ENCODE measurements at places on chromosomes 11 and 22.

GRCh38 chr11:118645066-118645715 is 34.3 kb downstream of the TREH start:
- DNase-seq, result no peak

GRCh38 chr11:60349990-60350389 is 22.9 kb downstream of the MS4A6E start:
- no peak for DNase-seq

DNA sequence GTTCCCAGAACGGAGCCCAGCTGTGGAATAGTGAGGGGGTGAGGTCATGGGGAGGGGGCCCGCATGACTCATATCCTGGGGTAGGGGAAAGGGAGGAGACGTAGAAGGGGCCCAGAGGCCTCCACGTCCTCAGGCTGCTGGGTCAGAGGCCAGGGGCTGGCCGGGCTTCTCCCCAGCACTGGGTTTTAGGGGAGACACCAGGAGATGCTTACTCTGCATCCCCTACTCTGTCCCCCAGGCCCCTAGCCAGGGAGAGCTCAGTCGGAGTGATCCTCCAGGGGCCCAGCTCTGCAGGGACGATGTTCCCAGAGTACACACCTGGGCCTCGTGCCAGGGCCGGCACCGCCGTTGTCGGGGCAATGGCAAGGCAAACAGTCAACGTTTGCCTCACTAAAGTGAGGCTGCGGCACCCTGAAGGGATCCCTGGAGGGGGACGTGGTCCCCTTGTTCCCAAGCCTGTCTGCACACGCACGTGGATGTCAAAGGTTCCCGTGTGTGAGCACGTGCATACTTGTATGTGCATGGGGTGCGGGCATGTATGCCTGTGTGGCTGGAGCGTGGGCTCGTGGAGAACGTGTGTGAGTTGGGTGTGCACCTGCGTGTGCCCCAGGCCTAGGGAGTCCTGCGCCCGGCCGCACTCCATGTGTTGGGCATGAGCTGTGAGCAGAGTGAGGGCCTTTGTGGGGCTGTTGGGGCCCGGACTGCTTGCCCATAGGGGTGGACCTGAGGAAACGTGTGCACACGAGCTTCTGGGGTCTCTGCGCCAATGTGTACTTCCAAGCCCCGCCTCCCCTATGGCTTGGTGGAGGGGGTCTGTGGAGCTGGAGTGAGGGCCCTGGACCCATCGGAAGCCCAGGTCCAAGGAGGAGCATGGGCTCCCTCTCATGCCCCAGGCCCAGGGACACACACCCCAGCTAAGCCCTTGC is 14.2 kb downstream of the PRR33 start:
- no peak for DNase-seq

- DNase-seq, result no peak
These were observed 84.2 kb downstream of the CELSR1 start for GRCh38 chr22:46453006-46453828.

- DNase-seq, result no peak
These were observed 384.7 kb downstream of the OPCML start for GRCh38 chr11:133147625-133148024.

DNA sequence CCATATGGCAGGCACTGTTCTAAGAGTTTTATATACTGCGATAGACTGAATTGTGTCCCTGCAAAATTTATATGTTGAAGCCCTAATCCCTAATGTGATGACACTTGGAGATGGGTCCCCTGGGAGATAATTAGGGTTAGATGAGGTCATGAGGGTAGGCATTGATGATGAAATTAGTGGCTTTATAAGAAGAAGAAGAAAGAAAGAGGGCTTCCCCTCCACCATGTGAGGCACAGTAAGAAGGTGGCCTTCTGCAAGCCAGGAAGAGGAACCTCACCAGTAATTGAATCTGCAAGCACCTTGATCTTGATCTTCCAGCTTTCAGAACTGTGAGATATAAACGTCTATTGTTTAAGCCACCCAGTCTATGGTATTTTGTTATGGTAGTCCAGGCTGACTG is 46.6 kb upstream of the TENM4 start:
- no peak for DNase-seq

GRCh38 chr22:40328546-40329456 is 17.5 kb upstream of the ADSL start:
- DNase-seq, result no peak

GRCh38 chr11:57479021-57479663 is 18.8 kb downstream of the RTN4RL2 start:
- no peak for DNase-seq

- DNase-seq, result peak; percentile 17
These were observed 10.4 kb upstream of the SREBF2 start for GRCh38 chr22:41822317-41823057.

DNA sequence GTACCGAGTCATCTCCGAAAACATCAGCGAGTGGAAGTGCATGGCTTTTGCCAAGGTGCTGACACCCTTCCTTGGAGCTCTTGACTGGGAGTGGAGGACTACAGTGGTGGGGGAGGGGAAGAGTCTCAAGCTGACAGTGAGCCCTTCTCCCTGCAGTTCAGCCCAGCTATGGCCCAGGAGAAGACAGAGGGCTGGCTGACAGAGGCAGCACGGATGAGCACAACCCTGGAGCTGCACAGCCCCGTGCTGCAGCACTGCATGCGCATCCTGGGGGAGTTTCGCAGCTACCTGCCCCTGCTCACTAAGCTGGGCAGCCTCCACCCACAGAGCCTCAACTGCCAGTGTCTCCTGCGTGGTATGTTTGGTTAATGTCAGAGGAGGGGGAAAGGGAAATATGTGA is 41.4 kb downstream of the DNHD1 start:
- no peak for DNase-seq

GRCh38 chr11:57135020-57135751 is 46.6 kb upstream of the LRRC55 start:
- DNase-seq, result no peak

DNA sequence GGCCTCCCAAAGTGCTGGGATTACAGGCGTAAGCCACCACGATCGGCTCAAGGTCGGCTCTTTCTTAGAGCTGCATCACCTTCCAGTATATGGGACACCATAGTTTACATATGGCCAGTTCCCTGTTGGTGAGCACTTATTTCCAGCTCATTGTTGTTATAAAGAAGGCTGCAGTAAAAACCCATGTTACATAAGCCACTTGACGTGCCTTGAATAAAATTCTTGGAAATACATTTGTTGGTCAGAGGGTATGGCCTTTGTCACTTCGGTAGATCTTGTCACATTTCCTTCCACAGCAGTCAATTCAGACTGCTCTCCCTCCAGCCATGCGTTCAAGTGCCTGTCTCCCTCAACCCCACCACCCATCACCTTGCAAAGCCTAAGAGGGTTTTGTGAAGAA is 92.9 kb downstream of the PRR5L start:
- DNase-seq, result no peak

DNA sequence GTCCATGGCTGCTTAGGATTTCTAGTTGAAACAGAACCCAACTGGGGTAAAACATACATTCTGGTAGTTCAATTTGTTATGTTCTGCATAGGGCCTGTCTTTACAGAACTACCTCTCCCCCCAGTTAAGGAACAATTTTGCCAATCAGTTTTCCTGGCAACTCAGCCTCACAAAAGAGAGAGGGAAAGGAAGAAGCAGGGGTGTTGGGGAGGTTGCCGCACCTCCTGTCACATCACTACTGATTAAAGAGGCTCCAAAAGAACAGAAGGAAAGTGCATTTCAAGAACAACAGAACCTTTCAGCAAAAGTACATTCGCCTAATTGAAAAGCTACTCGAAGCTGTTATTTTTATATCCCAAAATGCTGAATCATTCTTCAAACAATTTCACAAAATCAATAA is 217.6 kb downstream of the CADM1 start:
- DNase-seq, result no peak

DNA sequence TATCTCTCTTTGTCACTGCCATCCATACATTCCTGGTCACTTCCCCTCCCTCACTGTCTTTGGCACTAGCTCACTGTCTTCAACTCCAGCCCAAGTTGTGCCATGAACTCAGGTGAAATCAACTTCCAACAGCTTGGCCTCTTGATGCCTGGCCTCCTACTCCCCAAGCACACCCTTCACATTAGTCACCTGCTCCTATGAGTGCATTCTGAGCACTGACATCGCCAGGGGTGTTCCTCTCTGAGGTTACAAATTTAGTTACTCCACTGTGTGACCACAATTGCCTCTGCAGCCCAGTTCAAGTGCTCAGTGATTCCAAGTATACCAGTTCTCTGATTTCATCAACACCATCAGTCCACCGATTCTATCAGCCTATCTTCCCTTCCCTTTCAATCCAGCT is 10.8 kb downstream of the DRD2 start:
- DNase-seq, result no peak

GRCh38 chr11:4482445-4482844 is at the start of gene OR52K1:
Gene OR52K1, plus strand, starts transcription at chr11:4482646. Its CDS starts 6,255 bp downstream, at chr11:4488901.
- no peak for DNase-seq
